NCI-H1417 treated with DMSO at 0.1 percent for 48 hours (cell line): ENCODE measurements at places on chromosomes 13 and 19.

- DNase-seq: no peak
These were observed 1645.4 kb upstream of the SPRY2 start for GRCh38 chr13:81986308-81986707.

GRCh38 chr19:29552454-29553280 is 26.9 kb downstream of the VSTM2B start:
- DNase-seq: no peak

GRCh38 chr13:41631296-41631965 is 174.1 kb downstream of the RGCC start:
- DNase-seq: no peak

- DNase-seq: no peak
These were observed 6.5 kb downstream of the RNF225 start for GRCh38 chr19:58401840-58402421.

- DNase-seq: no peak
These were observed 30.1 kb upstream of the PEPD start for GRCh38 chr19:33551676-33552075.
